ENCODE measurements at places on chromosomes 7 and 10.

DNA sequence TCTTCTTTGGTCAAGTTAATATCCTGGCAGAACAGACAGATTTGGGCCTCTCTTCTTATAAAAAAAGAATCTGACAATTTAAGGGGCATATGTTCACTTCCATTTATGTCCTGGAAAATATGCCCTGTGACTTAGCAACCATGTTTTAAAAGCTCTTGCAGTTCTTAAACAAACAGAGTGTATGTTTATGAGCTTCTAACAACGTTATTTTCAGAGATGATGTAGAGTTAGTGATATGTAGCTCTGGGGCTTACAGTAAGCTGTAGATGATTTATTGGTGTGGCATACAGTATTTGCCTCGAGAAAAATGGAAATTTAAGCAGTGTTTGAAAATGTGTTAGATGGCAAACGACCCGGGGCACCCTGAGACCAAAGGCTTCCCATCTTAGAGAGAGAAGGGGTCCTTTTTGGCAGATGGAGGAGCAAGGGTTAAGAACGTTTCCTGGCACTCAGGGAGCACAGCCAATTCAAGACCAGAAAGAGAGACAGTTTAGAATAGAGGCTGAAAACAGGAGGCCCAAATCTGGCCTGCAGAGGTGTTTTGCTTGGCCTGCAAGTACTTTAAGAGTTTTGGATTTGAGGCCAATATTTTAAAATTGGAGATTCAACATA is 397.5 kb downstream of the KCNMA1 start:
- no peak for DNase-seq

GRCh38 chr7:68491523-68492358 is 1106.5 kb upstream of the AUTS2 start:
- DNase-seq: no peak

DNA sequence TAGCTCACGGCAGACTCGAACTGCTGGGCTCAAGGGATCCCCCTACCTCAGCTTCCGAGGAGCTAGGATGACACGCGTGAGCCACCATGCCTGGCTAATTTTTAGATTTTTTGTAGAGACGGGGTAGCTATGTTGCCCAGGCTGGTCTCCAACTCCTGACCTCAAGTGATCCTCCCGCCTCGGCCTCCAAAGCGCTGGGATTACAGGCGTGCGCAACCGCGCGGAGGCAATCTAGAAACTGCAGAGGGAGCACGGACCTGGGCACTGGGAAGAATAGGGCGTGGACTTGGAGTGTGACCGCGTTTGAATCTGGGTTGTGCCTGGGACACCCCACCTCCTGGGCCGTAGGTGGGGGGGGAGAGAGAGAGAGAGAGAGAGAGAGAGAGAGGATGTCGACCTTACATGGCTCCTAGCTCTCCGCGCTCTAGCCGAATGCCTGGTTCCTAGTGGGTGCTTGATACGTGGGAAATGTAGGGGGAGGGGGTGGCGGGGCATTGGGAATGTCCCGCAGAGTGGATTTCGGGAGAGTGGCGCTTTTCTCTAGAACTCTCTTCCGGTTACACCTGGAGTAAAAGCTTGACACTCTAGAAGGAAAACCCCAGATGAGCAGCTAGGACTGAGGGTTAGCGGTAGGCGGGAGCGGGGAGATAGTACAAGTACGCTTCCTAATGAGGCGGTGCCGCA is 1.2 kb upstream of the MAP3K8 start:
- DNase-seq: peak; percentile 51

GRCh38 chr7:2163600-2164555 is 68.9 kb downstream of the MAD1L1 start:
- DNase-seq: no peak

DNA sequence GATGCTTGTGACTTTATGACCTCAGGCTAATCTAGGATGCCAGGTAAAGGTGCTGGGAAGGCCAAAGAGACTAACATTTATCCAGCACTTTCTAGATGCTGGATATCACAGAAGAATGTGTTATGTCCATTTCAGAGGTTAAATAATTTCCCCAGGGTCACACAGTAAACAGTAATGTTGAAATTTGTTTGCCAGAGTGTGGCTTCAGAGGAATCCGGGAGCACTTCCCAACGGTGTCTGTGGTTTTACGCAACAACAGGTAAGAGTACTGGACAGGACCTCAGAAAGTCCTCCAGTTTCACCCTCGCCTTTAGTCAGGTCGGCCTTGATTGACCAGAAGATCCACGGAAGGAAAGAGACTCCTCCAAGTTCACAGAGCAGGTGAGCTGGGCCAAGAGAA is 1.7 kb downstream of the SHTN1 start:
- DNase-seq: no peak

GRCh38 chr10:25557136-25557535 is 376.9 kb upstream of the MYO3A start:
- DNase-seq: no peak

DNA sequence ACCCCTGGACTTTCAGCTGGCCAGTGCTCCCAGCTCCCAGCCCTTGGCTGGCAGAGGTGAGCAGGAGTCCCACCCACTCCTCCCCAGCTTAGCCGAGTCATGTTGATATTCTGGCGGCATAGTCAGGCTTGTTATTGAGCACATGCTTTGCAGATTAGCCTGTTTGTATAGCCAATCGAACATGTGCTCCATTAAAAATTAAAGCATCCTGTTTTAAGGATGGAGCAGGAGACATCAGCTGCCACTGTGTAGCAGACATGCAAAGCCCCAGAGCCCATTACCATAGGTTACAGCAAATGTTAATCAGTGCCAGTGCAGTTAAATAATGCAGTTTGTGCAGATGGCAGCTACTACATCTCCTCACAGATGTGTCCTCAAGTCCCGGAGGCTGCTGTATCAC is 574.6 kb upstream of the GALNT17 start:
- DNase-seq: no peak

- no peak for DNase-seq
Measured at GRCh38 chr10:116059320-116059719, 213.7 kb downstream of the GFRA1 start.

GRCh38 chr7:31253532-31253931 is 87.0 kb downstream of the NEUROD6 start:
- DNase-seq: no peak

DNA sequence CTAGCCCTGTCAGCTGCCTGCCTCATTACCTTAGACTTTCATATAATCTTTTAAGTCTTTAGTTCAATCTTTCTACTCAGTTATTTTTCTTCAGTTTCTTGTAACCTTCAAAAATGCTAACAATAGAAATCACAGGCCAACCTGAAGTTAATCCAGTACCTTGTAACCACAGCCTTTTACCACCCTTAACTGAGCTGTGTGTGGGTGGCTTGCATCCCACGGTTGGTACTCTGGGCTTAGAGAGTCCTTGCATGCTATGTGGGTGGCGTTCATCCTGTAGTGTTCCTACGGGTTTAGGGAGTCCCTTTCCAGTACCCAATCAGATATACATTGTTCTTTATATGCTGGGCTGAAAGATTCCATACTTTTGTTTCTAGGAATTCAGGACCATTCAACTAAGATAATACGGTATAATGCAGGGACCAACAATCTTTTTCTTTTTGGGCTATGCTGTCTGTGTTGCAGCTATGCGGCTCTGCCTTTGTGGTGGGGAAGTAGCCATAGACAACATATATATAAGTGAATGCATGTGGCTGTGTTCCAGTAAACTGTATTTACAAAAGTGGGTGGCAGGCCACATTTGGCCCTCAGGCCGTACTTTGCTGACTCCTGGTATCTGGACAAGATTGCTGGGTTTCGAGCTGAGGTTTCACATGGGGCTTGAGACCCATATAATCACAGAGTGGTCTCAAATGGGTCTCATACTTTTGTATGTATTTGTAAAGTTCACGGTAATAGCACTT is 280.8 kb upstream of the LRGUK start:
- no peak for DNase-seq

DNA sequence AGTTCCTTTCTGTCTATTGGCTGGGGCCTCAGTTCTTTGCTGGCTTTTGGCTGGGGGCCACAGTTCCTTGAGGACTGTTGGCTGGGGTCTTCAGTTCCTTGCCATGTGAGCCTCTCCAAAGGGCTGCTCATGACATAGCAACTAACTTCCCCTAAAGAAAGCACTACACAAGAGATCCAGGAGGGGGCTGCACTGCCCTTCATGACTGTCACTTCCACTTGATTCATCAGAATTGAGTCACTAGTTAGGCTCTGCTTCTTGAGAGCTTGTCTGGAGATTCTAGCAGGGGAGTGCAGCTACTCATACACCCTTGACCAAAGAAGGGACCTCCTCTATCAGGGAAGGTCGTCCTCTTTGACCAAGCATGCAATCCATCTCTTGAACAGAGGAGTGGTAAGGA is 38.0 kb upstream of the MKX start:
- DNase-seq: peak; percentile 57

DNA sequence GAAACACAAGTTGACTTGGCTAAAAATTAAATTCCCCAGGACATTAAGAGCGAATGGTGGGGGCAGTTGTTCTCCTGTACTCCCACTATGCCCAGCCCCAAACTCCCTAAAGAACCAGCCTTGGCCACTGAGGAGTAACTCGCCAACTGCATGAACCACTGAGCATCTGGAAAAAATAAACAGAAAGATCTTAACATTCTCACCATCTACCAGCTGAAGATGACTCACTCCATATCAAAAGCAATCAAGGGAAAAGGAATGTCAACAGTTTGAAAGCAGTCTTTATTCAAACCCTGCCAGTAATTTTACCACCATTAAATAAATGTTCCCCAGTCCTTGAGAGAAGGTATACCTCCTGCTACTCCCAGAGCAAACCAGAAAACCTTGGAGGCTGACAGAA is 45.4 kb downstream of the CTTNBP2 start:
- no peak for DNase-seq

- no peak for DNase-seq
Measured at GRCh38 chr10:118940386-118940785, 89.1 kb upstream of the NANOS1 start.

DNA sequence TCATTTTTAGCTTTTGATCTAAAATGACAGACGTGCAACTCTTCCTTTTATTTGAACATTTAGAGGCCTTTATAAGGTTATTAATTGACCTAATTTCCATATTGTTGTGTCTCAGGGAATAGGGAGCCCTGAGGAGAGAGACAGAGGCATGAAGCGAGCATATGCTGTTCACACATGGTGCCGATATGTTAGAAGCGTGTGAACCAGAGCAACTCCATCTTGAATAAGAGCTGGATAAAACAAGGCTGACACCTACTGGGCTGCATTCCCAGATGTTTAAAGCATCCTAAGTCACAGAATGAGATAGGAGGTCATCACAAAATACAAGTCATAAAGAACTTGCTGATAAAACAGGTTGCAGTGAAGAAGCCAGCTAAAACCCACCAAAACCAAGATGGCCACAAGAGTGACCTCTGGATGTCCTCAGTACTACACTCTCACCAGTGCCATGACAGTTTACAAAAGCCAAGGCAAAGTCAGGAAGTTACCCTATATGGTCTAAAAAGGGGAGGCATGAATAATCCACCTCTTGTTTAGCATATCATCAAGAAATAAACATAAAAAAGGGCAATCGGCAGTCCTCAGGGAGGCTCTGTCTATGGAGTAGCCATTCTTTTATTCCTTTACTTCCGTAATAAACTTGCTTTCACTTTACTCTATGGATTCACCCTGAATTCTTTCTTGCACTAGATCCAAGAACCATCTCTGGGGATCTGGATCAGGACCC is 80.1 kb downstream of the SEC61G start:
- no peak for DNase-seq

DNA sequence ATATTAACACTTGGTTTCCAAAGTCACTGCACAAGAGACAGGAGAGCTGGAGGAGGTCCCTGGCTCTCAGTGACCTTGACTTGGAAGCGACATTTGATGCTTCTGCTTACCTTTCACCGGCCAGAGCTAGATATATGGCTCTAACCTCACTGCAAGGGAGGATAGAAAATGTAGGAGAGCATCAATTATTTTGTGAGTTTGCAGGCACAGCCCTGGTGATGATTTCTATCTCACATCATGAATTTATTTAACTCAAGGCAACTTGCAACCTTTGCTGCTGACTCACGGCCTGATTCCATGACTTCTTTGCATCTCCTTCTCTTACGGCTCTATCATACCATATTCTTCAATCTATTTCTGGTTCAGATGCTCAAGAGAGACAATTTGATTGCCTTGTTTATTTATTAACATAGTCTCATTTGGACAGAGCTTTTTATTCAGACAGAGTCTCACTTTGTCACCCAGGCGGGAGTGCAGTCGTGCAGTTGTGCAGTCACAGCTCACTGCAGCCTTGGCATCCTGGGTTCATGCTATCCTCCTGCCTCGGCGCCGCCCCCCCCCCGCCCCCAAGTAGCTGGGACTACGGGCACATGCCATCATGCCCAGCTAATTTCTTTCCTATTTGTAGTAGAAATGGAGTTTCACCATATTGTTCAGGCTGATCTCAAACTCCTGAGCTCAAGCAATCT is 196.0 kb downstream of the REEP3 start:
- DNase-seq: no peak

- no peak for DNase-seq
Measured at GRCh38 chr10:23897861-23898260, 311.1 kb upstream of the KIAA1217 start.

DNA sequence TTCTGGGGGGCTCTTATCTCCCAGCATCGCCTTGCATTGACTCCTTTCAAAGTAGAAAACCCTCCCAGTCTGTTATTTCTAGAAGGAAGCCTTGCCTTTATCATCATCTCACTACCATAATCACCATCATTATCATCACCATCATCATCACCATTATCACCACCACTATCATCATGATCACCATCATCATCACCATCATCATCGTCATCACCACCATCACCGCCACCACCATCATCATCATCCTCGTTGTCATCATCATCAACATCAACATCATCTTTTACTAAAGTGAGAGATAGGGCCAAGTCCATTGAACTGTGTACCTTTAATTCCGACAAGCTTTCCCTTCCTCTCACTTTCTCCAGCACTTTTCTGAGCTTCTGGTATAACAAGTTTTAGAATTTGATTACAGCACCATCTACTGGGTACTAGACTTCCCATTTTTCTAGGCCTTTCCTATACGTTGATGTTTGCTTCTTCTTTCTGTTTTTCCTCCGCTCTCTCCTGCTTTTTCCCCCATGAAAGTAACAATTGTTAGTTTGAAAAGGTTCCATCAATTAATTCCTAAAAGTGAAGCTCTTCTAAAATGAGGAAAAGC is 226.4 kb downstream of the BUB3 start:
- DNase-seq: no peak

DNA sequence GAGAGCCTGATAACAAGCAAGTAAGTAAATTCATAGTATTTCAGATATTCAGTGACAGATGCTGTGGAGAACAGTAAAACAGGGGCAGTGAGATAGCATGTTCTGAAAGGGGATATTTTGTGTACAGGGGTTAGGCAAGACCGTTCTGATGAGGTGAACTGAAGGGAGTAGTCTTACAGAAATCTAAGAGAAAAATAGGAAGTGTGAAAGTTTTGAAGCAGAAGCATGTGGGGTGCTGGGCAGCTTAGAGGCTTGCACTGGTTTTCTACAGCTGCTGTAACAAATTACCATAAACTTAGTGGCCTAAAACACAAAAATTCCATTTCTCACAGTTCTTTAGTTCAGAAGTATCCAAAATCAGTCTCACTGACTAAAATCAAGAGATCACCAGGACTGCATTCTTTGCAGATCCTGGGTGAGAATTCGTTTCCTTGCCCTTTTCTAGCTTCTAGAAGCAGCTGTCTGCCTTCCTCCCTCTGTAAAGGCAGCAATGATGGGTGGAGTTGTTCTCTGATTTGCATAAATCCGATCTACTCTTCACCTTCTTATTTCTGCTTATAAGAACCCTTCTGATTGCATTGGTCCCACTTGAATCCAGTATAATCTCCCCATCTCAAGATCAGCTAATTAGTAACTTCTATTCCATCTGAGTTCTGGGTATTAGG is 7.5 kb upstream of the KLF14 start:
- no peak for DNase-seq

Data from activated naive CD4-positive, alpha-beta T cell treated with anti-CD3 and anti-CD28 coated beads for 36 hours (primary cell).